NCI-H1417 treated with DMSO at 0.1 percent for 48 hours (cell line): ENCODE measurements at places on chromosomes 2 and 18.

- DNase-seq: no peak
Observed at GRCh38 chr2:160431441-160431840, 62.2 kb downstream of the RBMS1 start.

- DNase-seq: no peak
Observed at GRCh38 chr2:21787941-21788340, 664.2 kb downstream of the TDRD15 start.

DNA sequence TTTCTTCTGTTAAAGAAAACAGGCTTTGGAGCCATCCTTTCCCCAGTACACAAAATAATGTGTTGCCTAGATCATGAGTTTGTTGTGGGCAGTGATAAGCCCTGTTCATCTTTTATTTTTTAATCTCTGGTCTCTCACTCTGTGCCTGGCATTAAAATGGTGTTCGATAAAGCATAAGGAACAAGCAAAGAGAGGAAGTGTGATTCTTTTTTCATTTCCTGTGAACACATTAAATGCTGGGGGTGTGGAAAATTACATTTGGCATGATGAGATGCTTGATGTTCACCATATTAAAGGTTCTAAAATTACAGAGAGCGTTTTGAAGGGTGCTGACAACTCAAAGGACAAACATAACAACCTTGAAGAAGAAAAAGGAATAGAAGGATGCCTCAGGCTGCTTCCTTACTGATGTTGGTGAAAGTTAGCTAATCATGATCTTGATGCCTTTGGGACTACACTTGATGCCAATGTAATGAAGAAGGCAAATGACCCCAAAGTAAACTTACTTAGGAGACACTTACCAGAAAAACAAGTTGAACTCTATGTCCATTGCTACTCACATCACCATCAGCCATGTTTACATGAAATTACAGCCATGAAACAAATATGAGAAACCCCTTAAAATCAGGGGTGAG, 33.0 kb downstream of the TMEFF2 start:
- DNase-seq: no peak

DNA sequence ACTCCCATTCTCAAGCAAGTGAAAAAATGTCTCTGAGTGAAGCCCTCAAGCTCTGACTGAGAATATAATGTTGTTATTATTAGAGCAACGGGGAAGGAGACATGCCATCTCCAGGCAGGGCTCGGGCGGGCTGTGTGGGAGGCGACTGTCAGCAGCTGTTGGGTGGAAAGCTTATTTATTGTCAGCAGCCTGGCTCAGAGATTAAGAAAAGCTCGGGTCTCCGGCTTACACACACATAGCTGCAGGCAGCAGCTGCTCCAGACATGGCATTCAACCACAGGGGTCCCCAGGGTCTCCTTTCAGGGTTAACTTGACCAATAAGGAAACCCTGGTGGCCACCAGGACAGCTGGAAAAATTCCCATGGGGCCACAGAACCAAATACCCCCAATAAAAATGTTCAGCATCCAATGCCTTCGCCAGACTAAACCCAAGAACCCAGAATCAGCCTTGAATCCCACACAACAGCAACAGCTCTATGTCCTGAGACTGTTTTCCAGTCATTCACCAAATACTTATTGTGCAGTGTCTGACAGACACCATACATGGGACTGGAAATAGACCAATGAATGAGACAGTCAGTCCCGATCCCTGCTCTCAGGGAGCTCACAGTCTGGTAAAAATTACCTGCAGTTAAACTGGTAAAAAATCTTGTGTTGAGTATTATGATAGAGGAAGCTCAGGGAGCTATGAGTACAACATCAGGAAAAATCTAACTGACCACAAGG, 70.5 kb upstream of the RTN4 start:
- no peak for DNase-seq

DNA sequence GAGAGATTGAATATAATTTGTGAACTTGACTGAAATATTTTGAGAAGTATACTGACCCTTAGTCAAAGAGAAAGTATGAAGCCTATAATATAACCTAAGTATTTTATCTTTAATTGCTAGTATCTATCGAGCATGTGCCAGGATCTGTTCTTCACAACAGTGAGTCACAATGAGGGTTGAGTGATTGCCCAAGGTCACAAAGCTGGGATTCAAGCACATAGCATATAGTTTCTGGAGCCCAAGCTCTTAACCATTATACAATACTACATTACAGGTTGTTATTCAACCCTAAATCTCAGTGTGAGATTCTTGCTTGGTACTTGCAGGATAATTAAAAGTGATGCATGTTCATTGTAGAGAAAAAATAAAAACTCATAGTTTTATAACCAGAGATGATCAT, 97.2 kb downstream of the RAB3GAP1 start:
- no peak for DNase-seq

DNA sequence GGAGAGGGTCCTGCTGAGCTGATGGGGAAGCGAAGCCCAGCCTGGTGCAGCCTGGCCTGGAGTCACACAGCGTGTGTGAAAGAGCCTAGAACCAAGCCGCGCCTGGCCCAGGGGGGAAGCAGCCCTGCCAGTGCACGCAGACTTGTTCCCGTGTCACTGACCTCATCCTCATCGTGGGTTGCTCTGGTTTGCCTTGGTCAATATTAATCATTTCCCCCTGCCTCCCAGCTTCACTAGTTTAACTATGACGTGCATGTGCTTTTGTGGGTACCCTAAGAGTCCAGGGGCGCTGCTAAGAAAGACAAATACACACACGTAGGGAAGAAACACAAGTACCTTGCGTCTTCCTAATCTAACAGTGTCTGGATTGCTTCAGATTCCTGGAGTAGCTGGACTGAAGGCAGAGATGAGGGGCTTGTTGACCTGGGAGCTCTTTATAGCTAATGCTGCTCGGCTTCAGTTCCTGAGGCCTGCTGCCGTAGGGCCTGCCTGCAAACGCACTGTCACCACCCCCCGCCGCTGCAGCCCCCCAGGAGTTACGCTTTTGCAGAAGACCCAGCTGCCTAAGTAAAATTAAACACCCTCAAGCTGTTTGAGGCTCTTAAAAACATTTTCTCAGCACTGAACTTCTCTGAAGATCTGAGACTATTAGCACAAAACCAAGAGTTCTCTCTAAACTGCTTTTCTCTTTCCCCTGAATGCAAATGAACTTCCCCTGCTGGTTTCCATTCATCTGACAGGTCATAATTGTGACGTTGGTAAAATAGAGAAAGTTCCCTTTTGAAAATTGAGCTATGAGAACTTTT, 159.2 kb downstream of the FAM210A start:
- no peak for DNase-seq

- no peak for DNase-seq
Observed at GRCh38 chr2:219344751-219345430, 12.3 kb upstream of the RESP18 start.

DNA sequence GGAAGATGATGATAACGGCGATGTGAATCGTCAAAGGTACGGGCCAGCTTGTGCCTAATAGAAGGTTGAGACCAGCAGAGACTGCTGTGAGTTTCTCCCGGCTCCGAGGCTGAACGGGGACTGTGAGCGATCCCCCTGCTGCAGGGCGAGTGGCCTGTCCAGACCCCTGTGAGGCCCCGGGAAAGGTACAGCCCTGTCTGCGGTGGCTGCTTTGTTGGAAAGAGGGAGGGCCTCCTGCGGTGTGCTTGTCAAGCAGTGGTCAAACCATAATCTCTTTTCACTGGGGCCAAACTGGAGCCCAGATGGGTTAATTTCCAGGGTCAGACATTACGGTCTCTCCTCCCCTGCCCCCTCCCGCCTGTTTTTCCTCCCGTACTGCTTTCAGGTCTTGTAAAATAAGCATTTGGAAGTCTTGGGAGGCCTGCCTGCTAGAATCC, 3.0 kb downstream of the FZD7 start:
- DNase-seq: no peak

GRCh38 chr2:231395188-231396057, at the start of gene B3GNT7:
TSS of gene B3GNT7 (plus strand) at chr2:231395710. CDS start at chr2:231395804, 94 bp downstream.
- no peak for DNase-seq

- no peak for DNase-seq
Observed at GRCh38 chr2:68203587-68203986, 45.9 kb downstream of the PNO1 start.

- no peak for DNase-seq
Observed at GRCh38 chr2:184004948-184005672, 593.2 kb upstream of the ZNF804A start.

DNA sequence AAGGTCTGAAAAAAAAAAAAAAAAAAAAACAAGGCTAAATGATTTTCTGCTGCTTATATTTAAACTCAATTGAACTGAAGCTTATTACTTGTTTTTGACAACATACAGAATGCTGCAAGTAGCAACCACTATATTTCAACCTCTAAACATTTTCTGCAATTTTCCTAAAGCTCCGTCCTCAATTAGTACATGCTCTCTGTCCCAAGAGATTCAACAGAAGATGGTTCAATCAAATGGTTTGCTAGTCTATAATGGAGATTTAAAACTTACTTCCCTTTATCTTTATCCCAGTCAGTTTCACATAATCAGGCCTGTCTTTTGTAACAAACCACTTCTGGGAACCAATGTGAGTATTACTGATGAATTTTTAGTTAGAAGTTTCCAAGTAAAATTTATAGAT, 485.1 kb upstream of the CDH7 start:
- DNase-seq: no peak
